Activated T-cell treated with anti-CD3 and anti-CD28 coated beads for 4 hours (primary cell): ENCODE measurements at places on chromosomes 2 and 18.

DNA sequence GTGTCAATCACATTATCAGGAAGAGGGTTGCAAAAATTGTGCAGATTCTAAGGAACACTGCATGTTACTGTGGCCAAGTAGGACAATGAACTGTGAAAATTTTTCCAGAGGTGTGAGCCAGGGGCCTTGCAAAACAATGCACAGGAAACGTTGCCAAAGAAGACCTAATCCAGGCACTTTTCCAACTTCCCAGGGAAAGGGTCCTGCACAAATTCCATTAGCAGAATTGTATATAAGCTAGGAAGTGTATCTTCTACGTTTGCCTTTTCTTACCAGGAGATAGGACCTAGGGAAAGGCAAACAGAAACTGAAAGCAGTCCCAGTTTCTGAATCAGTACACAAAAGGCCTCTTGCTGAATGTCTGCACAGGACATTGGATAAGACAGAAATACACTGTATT is 1888.3 kb upstream of the CELF4 start:
- DNase-seq, result no peak

DNA sequence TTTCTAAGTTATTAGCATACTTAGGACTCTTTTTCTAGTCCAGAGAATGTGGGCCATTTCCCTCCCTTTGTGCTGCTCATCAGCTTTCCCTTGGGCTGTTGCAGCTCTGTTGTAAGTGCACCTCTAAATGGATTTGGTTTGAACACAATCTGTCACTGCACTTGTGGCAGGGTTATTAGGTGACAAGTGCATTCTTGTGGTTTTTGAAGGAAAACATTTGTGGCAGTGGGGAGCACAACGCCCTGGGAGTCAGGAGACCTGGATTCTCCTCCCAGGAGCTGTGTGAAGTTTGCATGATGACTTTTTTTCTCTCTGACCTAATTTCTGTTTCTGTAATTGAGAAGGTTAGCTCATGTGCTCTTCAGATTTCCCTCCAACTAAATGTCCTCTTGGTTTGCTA is 630.9 kb upstream of the FAM98A start:
- DNase-seq, result no peak

DNA sequence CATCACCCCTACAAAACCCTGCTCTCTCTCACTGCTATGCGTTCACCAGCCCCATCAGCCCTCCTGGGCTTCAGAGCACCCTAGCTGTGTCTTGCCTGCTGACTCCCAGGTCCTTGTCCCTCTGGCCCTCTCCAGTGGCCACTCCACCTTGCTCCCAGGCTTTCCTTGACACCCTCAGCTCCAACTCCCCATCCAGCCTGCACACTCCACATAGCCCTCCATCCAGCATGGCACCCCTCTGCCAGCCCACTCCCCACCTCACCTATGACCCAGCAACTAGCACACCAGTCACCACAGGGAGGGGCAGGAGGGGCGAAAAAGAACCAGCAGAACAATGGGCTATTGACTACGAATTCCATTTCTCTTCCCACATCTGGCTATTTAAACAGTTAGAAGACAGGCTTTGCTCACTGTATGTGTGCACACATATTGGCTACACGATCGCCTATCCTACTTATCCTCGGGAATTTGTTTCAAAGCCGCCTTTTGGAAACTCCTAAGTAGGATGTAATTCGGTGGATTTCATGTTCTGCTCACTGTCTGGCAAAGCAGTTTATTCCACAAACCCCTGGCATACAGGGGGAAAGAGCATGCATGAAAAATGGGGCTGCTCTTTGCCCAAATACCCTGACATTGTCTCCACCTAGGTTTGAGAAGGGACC is 195.3 kb downstream of the SMAD2 start:
- no peak for DNase-seq

DNA sequence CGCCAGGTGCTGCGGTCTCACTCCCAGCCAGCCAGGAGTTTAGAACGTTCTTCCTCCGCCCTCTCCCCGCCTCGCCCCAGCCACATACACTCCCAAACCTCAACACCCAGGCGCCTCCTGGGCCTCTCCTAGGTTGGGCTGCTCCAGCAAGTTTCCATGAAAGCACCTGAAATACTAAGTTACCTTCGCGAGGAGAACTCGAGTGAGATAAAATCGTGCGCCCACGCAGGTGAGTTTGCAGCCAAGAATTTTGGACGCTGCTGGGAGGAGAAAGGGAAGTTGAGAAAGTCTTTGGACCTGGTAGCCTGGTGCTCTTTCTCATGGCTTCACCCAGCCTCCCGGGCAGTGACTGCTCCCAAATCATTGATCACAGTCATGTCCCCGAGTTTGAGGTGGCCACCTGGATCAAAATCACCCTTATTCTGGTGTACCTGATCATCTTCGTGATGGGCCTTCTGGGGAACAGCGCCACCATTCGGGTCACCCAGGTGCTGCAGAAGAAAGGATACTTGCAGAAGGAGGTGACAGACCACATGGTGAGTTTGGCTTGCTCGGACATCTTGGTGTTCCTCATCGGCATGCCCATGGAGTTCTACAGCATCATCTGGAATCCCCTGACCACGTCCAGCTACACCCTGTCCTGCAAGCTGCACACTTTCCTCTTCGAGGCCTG is at the start of gene GPR39:
Gene GPR39 (plus strand): TSS at position 83 of the 673 bp plus-strand sequence.
- DNase-seq, result no peak

- DNase-seq, result no peak
Measured at GRCh38 chr2:12839339-12839738, 122.6 kb downstream of the TRIB2 start.

GRCh38 chr2:171432969-171433762 is 624 bp downstream of the METTL8 start:
- peak; percentile 5 for DNase-seq

DNA sequence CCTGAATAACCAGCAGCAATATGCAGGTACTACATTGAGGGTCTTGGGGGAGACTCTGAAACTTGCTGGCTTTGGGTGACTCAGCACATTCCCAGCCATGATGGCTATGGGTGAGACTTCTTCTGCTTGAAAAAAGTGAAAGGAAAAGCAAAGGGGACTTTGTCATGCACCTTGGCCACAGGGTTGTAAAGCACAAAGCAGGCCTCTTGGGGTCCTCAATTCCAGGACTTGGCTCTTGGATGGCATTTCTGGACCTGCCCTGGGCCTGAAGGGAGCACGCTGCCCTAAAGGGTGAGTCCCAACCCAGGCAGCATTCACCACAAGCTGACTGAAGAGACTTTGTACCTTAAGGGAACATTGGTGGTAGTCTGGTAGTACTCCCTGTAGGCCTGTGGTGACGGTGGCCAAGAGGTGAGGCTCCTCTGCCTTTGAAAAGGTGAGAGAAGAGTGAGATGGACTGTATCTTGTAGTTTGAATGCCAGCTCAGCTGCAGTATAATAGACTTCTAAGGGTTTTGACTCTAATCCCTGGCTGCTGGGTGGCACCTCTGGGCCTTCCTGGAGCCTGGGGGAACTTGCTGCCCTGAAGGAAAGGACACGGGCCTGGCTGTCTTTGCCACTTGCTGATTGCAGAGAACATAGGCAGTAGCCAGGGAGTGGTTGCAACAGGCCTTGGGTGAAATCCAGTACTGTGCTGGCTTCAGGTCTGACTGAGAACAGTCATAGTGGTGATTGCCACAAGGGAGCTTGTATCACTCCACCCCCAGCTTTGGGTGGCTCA is 36.5 kb upstream of the CYTIP start:
- no peak for DNase-seq

DNA sequence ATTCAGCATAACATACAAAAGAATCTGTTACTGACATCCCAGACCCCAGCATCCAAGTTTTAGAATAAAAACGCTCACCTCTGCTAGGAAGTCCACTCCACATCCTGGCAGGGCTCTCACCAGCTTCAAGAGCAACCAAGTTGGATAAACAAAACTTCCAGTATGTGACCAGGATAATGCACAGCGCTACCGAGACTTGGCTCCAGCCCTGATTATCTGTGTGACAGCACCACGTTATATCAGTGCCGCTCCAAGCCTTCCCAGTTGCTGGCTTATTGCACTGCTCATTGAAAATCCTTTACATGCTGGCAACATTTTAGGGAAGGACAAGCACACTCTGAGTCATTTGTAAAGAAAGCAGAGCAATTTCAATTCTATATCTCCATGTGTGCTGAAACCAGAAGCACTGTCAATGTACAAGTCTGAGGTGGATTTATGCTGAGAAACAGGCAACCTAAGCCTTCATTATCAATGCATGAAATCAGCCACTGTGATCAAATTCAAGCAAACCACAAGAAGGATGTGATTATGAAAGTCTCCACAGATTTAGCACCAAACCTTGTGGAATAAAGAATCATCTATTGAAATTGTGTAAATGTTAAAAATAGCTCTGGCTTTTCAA is 115.7 kb downstream of the ZNF385B start:
- DNase-seq, result no peak

- DNase-seq, result no peak
Measured at GRCh38 chr2:66512626-66513025, 77.7 kb downstream of the MEIS1 start.

- DNase-seq, result no peak
Measured at GRCh38 chr18:4096486-4096885, 358.6 kb downstream of the DLGAP1 start.

GRCh38 chr2:108199726-108200125 is 40.0 kb upstream of the SULT1C3 start:
- DNase-seq, result no peak

- DNase-seq, result no peak
Measured at GRCh38 chr2:57105694-57106093, 921.9 kb downstream of the CCDC85A start.

- no peak for DNase-seq
Measured at GRCh38 chr2:227614740-227615139, at the start of gene SCYGR3. Gene SCYGR3 (minus strand): TSS chr2:227614840. CDS start chr2:227614840, 0 bp downstream.

GRCh38 chr18:41917181-41917580 is 37.9 kb upstream of the PIK3C3 start:
- no peak for DNase-seq

DNA sequence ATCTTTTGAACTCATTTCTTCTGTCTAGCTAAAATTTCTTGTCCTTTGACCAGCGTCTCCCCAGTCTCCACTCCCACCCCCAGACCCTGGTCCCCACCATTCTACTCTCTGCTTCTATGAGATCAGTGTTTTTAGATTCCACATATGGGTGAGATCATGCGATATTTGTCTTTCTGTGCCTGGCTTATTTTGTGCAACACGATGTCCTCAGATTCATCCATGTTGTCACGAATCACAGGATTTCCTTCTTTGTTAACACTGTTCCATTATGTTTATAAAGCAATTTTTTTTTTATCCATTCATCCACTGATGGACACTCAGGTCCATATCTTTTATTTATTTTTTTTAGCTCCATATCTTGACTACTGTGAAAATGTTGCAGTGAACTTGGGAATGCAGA is 16.0 kb upstream of the ACYP2 start:
- no peak for DNase-seq

GRCh38 chr2:128160616-128161275 is 69.7 kb downstream of the UGGT1 start:
- no peak for DNase-seq

DNA sequence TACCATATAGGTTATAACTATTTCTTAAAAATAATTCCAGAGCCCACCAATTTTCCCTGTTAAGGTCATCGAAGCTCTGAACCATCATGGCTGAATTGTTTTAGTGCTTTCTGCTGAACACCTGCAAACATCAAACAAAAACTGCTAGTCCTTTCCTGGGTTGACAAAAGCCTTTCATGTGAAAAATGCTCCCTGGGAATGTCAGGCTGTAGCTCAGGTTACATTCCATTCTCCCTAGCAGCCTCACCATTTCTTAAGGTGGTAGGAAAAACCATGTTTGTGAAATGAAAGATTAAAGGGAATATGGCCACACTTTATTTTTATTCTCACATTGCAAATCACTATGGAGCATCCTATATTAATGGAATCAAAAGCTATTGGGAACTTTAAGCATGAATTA is 5.7 kb downstream of the TCF4 start:
- DNase-seq, result no peak

DNA sequence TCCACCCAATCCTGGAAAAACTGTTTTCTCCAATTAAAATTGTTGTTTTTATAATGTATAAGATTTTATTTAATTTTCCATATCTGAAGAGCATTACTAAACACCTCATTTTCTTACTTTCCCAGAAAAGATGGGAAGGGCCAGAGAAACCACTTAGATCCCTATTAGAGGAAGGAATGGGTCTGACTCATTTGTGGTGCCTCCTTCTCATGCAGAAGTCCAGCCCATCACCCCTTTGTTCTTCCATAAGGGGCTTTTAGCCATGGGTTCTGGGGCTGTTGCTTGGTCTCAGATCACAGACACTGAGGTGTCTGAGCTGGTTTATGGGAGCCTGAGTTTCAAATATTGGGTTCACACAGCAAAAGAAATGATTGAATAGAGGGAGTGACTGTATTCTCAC is 152.2 kb downstream of the ESCO1 start:
- no peak for DNase-seq

DNA sequence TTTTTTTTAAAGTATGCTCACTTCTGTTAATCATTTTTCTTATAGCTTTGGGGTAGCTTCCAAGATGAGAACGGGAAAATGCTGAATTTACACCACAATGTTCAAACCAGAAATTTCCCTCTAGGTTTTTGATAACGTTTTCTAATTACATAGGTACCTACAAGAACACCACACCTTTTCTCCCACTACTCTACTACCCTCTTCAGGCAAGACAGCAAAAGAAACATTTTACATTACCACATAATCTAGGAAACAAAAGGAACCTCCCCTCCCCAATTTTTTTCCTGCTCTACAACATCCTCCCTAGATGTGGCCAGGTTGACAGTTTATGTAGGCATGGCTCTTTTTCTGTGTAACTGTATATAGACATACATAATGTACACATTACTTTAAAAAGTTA is 32.4 kb downstream of the NDUFAF7 start:
- DNase-seq, result no peak

DNA sequence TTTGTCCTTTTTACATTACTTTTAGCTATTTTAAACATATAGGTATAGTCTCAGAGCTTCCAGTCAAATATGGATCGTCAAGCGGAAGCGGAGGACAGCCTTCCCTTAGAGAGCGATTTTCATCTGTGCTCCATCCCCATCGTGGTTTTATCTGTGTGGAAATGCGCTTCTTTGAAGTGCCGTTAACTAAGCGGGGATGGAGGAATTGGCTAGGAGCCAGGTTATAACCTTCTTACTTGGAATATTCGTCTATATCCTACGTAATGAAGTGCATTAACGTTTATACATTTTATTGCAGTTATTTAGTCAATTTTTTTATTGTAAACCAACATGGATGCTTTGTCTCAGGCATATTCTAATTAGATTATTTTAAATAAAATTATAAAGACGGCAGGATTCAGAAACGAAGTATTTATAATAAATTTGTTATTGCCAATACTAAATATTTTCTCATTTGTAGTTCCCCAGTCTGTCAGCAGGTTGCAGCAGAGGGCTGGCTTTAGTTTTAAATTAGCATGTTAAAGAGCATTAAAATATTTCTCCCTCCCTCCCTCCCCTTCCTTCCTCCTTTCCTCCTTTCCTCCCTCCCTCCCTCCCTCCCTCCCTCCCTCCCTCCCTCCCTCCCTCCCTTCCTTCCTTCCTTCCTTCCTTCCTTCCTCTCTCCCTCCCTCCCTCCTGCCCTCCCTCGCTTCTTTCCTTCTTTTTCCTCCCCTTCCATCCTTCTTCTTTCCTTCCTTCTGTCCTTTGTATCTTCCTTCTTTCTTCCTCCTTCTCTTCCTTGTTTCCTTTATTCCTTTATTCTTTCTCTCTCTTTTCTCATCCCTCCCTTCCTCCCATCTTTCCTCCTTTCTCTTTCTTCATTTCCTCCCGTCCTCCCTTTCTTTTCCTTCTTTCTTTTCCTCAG is 80.6 kb upstream of the DOCK10 start:
- peak; percentile 21 for DNase-seq

- no peak for DNase-seq
Measured at GRCh38 chr18:10322004-10322403, 132.4 kb upstream of the APCDD1 start.
